ENCODE measurements at places on chromosomes 12 and 14.

DNA sequence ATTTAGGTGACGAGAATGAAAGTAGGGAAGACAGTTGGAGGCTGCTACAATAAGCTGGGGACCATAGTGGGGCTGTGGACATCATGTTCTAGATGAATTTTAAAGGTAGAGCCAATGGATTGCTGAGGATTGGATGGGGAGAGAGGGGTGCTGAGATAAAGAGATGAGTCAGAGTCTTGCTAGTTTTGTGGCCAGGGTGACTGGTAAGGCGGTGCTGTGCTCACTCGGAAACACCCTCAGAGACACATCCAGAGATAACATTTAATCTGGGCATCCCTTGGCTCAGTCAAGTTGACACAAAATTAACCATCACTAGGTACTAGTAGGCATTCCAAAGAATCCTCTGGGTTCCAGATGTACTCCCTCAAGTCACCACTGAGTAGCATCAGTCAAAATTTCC lies 170.7 kb downstream of the ADCK1 start:
- DNase-seq: no peak

DNA sequence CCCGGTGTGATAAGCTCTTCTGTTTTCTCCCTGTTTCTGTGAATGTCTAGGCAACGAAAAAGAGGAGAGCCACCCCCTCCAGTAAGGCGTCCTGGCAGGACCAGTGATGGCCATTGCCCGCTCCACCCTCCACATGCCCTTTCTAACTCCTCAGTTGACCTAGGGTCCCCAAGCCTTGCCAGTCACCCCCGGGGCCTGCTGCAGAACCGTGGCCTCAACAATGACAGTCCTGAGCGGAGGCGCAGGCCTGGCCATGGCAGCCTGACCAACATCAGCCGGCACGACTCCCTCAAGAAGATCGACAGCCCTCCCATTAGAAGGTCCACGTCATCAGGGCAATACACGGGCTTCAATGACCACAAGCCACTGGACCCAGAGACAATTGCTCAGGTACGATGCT lies 94.3 kb downstream of the KICS2 start:
- DNase-seq: no peak

DNA sequence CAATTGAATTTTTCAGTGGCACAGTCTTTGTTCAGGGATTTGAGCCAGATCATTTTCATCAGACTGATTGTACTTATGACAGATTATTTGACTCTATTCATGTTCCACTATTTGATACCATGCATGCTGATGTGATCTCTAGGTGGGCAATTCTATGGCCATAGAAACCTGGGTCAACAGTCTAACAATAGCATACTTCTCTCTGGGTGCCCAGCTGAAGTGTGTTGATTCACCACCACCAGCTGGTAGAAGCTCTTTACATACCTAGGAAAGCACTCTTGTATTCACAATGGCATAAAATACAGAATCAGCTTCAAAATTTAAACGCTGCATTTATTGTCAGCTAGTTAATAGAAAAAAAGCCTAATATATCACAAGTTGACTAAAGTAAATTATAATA lies 90.2 kb upstream of the TMTC2 start:
- peak; percentile 90 for DNase-seq

- DNase-seq: no peak
Observed at GRCh38 chr12:132085291-132085635, 58.9 kb downstream of the DDX51 start.

GRCh38 chr12:67988601-67989021 lies 636 bp upstream of the IFNG-AS1 start:
- no peak for DNase-seq

DNA sequence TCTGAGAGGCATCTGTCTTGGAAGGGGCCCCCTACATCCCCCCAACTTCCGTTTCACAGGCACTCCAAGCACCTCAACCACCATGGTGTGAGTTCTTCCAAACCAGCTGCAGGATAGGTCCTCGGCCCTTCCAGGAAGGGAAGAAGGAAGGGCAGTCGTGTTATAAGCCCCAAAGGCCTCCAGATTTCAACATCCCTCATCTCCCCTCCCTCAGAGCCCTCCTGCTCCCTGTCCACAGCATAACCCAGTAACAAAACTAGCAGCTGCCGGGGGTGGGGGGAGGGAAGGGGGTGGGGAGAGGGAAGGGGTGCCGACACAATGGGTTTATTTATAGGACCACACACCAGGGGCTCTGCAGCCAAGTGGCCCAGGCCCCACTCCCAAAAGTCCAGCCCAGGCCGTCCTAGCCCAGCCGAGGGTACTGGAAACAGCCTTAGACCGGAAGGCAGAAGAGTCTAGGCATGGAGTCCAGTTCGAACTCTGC lies 18.3 kb downstream of the NCKAP5L start:
- no peak for DNase-seq

DNA sequence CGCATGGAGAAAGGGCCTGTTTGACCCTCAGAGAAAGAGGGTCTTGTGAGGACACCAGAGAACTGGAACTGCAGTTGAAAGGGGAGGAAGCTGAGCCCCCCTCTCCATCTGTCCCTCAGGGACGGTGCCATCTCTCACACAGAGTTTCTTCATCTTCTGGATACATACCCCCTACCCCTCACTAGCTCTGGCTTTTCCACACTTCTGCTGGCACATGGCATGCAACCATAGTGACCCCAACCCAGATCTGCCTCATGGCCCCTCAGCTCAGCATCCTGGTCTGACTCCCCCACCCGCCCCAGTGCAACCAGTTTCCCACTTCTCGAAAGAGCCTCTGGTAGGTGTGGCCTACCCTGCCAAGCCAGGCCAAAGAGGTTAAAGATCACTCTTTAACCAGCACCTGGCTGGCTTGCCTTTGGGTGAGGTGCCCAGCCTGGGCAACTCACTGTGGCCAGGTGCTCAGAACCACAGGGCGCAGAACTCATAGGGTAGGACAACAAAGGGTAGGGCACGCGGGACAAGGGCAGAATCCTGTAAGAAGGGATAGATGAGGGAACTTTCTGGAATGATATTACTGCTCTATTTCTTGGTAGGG lies 25.8 kb downstream of the GALNT16 start:
- no peak for DNase-seq

DNA sequence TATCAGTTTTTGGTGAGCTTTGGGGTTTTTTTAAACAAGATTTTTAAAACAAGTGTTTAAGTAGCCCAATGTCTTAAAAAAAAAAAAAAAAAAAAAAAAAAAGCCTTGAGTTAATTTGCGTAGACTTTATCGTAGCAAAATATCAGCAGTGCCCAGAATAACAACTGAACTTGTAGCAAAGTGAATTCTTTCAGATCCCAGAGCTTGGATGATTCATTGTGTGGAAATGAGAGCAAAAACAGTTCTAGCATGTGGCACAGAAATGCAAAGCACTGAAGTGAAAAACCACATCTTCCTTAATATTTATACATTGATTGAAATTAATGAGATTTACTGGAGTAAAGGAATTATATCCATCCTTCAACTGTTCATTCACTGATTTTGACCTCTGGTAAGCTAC lies 258.1 kb downstream of the EGLN3 start:
- DNase-seq: no peak

GRCh38 chr14:24705840-24706239 lies 71.8 kb upstream of the GZMB start:
- DNase-seq: no peak

DNA sequence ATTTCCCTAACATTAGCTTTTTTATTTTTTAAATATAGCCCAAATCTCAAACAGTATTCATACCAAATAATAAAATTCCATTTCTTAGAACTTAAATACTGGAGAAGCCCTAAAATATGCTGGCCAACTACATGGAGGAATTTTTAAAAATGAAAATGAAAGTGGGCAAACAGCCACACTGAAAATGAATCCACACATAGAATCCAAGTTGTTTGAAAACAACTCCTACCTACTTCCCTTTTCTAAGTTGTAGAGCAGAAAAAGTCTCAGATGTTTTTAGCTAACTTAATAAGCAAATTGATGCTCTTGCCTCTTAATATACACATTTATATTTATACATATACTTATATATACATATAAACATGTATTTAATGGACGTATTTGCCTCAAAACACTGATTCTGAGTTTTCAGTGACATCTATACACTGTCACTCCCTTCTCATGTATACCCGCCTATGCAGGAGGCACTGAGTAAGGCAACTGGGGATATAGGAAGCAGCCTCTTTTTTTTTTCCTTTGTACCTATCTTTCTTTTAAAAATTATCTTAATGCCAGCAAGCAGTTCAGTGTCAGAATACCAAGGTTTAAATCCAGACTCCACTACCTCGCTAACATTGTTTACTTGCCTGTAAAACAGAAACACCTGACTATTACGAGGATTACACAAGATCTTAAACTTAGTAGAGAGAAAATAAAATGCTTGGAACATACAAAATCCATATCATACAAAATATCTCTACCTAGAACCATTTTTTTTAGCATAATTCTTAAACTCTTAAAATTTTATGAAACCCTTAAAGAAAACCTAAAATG lies 13.3 kb downstream of the DICER1 start:
- no peak for DNase-seq

DNA sequence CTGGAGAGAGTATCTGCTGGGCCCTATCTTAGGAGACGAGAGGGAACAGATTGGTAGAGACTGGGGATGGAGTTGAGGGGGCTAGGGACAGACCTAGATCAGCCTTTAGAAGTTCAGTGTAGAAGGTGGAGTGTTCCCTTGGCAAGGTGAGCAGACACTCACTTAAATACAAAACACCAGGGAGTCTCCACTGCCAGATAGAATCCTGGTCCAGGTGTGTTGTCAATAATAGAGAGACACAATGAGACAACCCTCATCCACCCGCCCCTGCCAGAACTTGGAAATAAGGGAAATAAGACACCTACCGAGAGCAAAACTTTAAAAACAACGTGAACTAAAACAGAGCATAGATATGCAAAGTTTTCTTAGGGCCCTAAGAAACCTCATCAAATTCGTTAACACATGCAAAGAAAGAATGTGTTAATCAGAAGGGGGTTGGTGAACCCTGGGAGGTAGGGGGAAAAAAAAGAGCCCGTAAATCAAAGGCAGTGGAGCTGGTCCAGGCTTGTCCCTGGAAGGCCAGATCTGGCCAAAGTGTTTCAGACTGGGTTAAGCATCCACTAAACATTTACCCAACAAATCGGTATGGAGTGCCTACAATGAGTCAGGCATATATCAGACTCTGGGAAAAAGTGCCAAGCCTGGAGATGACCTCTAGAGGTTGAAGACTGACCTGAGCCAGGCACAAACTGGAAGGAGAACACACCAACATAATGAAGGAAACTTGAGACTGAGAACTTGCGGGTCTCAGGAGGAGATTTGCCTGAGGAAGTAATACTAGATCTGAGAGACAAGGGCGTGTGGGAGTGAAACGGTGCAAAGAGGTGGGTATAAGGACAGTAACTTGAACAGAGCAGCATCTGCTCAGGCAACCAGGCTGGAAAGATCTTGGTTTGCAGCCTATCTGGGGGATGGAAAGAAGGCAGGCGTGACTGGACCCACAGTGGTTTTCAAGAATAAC lies 37.0 kb upstream of the OTX2 start:
- DNase-seq: no peak

GRCh38 chr12:42145552-42146215 lies 1.0 kb upstream of the GXYLT1 start:
- DNase-seq: no peak

DNA sequence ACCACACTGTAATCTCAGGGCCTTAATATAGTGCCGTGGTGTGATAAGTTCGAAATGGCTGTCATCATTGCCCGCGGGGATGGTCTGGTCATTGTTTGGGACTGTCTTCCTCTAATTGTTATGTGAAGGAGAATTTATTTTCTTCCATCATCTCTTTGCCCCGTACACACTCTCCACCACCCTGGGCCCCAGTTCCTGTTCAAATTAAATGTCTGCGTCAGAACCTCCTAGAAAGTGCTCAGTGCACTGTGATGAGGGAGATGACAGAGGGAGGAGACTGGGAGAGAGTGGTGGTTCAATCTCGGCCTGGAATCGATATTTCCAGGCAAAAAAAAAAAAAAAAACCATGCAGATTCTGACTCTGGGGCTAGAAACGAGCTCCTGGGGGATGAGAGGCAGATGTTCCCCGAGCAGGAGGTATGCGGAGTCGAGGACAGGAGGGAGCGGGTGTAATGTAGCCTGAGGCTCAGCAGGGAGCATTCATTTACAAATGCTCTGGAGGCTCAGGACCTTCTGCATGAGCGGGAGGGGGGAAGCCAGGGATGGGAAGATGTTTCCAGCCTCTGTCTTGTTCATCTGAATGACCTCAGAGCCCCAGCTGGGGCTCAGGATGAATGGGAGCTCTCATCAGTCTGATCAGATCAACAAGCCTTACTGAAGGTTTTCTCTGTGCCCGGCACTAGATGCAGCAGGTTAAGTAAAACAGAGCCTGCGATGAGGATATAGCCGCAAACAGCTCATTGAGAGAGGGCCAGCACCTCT lies 219.5 kb downstream of the TBX5 start:
- DNase-seq: no peak

- DNase-seq: no peak
Observed at GRCh38 chr12:12290206-12290605, 23.4 kb upstream of the LRP6 start.

DNA sequence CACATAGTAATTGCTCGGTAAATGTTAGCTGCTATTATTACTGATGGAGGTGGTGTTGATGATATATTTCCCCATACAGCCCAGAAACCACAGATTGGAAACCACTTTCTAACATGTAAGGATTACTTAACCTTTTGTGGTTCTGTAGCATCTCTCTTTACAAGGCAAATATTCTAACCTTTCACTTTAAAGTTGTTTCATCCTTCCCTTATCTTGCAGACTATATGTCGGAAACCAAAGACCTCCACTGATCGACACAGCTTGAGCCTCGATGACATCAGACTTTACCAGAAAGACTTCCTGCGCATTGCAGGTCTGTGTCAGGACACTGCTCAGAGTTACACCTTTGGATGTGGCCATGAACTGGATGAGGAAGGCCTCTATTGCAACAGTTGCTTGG lies 75.8 kb downstream of the FRMD6 start:
- no peak for DNase-seq

DNA sequence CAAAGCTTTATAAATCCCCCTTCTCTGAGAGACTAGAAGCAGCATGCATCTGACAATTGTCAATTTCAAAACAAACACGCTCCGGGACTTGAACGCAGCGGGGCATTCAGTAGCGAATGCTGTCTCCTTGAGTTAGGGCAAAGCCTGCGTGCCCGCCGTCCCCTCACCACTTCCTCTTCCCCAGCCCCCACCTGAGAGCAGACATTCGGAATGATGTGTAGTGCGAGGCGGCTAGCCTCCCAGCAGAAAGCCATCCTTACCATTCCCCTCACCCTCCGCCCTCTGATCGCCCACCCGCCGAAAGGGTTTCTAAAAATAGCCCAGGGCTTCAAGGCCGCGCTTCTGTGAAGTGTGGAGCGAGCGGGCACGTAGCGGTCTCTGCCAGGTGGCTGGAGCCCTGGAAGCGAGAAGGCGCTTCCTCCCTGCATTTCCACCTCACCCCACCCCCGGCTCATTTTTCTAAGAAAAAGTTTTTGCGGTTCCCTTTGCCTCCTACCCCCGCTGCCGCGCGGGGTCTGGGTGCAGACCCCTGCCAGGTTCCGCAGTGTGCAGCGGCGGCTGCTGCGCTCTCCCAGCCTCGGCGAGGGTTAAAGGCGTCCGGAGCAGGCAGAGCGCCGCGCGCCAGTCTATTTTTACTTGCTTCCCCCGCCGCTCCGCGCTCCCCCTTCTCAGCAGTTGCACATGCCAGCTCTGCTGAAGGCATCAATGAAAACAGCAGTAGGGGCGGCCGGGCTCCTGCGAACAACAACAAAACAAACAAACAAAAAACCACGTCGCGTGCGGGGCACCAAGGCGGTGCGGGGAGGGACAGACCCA lies 2.2 kb downstream of the PRMT8 start:
- DNase-seq: peak; percentile 84

- DNase-seq: no peak
Observed at GRCh38 chr12:131372171-131372475, 338.8 kb upstream of the SFSWAP start.

Measured in NCI-H1417 (cell line).